ENCODE measurements at places on chromosomes 16 and 17.

- DNase-seq = peak; percentile 79
Measured at GRCh38 chr17:76562734-76563148, 22.9 kb downstream of the PRCD start.

- DNase-seq = no peak
Measured at GRCh38 chr17:31281061-31281460, 16.0 kb downstream of the OMG start.

GRCh38 chr16:50741225-50741780 is 583 bp upstream of the CYLD start:
- DNase-seq = no peak

GRCh38 chr17:81558941-81559806 is 7.0 kb upstream of the FAAP100 start:
- no peak for DNase-seq

- peak; percentile 51 for DNase-seq
Measured at GRCh38 chr16:2350500-2350899, 10.0 kb upstream of the ABCA3 start.

- DNase-seq = no peak
Measured at GRCh38 chr16:68074850-68075555, 10.2 kb upstream of the NFATC3 start.

GRCh38 chr16:87762620-87763019 is 3.2 kb downstream of the KLHDC4 start:
- no peak for DNase-seq

DNA sequence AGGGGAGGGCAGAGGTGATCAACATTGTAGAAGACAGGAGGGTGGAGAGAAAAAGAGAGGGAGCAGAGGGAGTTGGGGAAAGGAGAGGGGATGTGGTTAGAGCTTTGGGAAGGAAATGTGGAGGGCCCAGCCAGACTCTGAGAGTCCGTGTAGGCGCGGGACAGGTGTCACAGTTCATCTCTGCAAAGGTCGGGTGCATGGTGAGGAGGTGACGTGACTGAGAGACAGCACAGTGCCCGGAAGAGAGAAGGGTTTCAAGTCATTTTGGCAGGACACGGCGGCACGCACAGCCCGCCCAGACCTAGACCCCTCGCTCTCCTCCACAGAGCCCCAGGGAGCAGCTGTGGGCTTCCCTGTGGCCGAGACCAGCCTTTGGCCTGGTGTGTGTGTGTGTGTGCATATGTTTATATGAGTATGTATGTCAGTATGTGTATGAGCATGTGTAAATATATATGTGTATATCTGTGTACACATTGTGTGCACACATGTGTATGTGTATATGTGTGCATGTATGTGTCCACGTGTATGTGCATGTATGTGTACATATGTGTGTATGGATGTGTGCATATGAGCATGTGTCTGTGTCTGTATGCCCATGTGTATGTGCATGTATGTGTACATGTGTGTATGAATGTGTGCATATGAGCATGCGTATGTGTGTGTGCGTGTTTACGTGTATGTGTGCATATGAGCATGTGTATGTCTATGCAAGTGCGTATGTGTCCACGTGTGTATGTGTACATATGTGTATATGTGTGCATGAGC is 104.6 kb downstream of the SEC14L1 start:
- no peak for DNase-seq
